ENCODE measurements at places on chromosomes 4 and X.

DNA sequence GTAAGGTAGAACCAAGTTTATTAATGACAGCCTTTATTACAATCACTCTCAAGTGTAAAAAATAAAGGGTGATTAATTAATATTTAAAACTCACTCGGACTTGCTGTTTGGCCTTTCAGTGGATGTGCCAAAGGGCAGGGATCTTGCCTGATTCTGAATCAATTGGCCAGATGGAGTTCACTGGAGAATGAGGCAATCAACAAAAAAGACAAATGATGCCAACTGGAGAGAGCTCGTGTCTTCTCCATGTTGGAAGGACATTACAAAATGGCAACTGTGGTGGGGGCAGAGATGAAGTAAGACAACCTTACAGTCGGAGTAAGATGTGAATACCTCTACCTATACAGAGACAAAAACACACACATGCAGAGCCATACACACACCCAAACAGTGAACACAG, 188.0 kb downstream of the TSPAN5 start:
- no peak for DNase-seq

- DNase-seq = peak; percentile 92
Measured at GRCh38 chr4:108702960-108703359, 52.6 kb downstream of the OSTC start.

- DNase-seq = no peak
Measured at GRCh38 chr4:183411291-183411861, 33.1 kb upstream of the CDKN2AIP start.

DNA sequence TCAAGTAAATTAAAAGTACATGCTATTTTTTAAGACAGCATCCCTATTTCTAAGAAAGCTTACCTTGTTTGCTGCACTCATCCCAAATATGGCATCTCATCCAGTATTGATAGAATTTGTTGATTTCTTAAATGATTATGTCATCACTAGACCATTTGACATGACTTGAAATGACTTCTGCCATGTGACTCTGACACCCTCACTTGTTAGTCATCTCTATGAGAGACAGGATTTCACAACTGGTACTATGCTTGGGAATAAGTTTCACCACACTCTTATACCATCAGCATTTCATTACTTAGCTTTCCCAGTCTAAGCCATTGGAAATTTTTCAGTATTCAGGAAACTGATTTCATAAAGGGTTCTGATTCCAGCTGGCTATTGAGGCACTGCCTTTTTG, 55.3 kb downstream of the TMPRSS11F start:
- DNase-seq = peak; percentile 5

DNA sequence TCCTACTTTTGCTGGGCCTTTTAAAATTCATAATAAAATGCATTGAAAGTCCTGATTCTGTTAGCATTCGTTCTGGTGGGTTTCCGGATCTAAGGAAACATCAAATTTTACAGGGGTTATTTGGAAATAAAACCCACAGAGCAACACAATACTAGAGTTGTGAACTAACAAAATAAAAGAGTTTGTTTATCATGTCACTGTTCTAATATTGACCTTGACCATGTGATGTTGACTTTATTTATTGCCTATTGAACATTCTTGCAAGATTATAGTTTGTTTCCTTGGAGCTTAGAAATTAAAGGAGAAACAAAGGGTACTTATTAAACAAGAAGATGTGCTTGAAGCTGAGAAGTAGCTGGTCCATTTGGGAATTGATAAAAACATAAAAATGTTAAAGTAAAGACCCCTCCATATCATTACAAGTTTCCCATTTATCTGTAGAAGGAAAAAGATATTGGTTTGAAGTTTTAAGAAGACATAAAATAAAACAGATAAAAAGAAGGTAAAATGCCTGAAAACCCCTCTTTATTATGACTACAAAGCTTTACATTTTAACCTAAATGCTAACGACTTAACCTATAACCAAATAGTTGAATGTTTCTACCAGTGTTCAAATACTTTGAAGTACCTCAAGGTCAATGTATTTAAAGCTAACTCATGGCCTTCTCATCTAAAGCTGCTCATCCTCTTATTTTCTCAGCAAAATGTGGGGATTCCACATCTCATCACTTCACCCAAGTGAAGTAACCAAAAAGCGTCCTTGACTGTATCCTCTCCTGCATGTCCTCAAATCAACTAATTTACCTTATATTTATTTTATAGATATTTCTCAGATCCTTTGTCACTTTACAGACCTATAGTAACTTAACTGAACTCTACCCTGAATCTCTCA, 179.6 kb downstream of the GASK1B start:
- DNase-seq = no peak

- DNase-seq = no peak
Measured at GRCh38 chr4:182231496-182231895, 11.7 kb upstream of the TENM3 start.

DNA sequence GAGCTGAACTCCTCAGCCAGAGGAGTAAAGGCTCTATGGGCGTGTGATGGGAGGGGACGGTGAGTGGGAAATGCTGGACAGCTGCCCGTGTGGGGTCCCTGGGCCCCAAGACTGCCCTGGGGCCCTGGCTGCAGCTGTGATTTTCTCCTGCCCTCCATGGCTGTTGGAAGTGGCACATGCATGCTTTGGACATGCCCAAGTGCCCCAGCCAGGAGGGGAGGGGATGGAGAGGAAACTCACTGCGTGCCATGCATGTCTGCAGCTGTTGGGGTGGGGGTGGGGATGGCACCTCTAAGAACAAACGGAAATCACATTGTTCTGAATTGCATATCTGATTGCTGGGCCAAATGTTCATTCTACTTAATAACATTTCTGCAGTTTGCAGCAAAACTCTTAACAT, 52.4 kb downstream of the MID2 start:
- no peak for DNase-seq

GRCh38 chrX:9635368-9635767, 130.3 kb downstream of the GPR143 start:
- DNase-seq = no peak

DNA sequence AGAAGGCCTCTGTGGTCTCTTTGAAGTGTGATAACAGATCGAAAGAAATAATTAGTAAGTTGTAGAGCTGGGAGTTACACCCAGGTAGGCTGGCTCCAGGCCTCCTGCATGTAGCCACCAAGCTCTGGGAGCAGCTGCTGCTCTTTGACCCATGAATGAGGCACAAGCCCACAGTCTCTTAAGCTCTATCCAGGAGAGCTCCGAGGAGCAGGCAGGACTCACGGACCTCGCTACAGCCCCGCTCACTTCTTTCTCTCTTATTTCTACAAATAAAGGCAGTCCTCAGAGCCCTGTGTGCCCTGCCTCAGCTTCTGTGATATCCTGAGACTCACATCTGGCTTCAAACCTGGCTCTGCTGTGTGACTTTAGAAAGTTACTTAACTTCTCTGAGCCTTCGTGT, 86.9 kb downstream of the EVC start:
- DNase-seq = no peak

DNA sequence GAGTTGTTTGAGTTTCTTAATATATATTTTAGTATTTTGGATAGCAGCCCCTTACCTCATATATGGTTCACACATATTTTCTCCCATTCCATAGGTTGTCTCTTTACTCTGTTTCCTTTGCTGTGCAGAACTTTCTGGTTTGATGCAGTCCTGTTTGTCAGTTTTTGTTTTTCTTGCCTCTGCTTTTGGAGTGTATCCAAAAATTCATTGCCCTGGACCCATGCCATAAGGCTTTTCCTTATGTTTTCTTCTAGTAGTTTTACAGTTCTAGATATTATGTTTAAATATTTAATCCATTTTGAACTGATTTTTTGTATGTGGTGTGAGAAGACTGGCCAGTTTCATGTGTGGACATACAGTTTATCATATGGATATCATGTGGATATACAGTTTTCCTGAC, 58.5 kb upstream of the NUDT6 start:
- no peak for DNase-seq

DNA sequence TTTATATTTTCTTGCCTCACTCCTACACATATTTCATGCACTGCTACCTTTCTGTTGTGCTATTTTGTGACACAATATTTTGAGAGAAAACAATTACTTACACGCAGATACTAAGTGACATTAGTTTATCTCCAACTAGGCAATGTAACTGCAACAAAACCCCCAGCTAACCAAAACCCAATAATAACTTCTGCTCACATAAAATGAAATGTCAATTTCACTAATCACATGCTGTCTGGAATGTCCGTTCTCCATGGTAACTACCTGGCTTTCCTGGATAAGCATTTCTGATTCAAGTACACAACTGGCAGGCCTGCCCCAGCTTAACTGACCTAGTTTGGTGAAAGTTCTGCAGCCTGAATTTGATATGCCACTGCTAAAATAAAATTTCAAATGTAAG, 313.5 kb downstream of the TMA16 start:
- no peak for DNase-seq

DNA sequence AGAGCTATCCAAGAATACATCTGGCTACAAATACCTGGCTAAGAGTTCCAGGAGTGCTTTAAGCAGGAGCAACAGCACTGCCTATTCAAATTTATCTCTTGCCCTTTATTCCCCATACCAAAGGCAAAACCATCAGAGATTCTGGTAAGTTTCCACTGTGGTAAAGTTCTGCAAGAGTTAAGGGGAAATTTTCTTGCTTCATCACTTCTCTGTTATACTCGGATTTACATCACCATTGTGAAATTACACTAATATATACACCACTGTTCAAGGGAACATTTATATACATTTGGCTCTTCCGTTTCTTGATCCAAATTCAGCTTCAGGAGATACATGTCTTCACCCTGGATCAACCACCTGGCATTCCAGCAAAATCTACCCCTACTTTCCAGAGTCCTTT, 70.8 kb upstream of the PTPN13 start:
- DNase-seq = no peak

DNA sequence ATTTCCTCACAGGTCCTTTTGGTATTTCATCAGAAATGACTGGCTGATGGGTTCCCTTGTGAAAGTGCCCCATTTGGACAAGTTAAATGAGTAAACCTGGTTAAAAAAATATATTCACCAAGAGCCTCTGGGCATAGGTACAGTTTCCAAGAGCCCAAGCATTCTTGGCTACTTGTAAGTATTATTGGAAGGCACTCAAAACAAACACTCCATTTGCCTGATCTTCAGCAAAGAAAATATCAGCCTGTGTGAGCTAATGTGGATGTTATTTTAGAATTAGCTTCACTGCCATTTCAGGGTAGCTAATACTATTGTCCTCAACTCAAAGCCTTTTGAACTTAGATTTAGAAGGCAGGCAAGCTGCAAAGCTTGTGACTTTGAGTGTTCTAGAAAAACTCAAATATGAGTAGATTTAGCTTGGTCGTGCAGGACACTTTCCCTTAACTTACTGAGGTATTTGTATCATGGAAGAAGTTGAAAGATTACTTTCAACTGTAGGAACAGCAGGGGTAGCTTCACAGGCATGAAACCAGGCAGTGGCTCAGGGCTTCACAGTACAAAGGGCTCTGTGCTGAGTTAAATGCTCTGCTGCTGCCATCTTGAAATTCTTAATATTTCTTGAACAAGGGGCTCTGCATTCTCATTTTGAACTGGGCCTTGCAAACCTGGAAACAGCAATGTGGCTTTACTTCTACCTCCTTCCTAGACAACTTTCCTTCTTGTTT, 177.2 kb downstream of the AMELX start:
- no peak for DNase-seq

DNA sequence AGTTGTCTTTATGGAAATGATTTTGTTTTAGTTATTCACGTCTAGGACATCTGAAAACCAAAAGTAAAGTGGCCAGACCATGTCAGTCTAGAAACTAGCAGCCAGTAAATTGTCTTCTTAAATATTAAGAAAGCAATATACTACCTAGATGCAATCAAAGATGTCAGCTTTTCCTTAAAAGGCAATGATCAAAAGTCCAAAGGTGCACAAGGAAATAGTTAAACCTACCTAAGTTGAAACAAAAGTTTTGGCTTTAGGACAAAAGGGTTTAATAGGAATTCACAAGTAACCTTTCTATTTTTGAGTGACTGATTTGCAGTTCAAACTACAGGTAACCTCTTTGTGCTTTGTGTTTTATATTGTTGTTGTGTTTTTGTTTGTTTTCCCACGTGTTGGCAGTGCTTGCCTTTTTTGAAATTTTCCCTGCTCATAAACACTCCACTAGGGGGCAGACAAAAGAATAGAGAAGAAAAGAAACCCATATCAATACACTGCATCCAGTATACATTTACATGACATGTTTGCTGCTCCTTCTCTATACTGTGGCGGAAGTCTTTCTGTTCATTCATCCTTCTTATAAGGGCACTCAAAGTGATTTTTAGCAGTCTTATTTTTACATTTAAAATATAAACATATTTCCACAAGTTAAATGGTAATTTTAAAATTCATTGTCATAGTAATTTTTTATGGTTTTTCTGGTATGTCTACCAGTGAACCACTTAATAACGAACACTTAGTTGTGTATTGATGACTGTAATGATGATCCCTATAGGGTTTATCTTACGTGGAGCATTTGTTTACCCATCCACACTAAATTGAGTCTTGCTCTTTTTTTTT, 62.7 kb downstream of the GAB1 start:
- peak; percentile 56 for DNase-seq

GRCh38 chr4:180106997-180107396, 2136.2 kb upstream of the TENM3 start:
- DNase-seq = no peak

GRCh38 chr4:86895692-86896488, 3.7 kb upstream of the C4orf36 start:
- DNase-seq = peak; percentile 50

GRCh38 chrX:46262304-46262703, 282.9 kb downstream of the ZNF674 start:
- no peak for DNase-seq

DNA sequence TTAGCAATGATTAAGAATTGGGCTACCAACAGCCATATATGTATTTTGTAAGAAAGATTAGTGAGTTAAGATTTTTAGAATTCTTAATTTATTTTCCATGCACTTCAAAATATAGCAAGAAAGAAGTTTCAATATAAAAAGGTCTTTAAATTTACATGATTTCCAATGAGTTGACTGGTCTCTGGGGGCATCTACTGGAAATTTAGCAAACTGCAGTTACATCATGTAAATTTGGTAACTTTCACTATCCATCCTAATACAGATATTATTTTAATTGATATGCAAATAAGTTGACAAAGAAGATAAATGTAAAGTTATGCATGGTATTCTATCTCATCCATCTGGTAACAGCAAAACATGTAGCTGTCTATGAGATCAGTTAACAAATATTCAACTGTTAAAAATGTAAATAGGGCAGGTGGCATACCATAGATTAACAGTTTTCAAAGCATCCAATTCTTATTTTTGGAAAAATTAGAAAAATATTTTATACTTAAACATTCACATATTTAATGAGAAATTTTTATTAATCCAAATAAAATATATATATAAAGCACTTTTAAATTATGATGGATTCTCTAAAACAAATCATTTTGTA, 29.1 kb downstream of the TTC29 start:
- DNase-seq = peak; percentile 11

Measured in foreskin melanocyte (primary cell).